ENCODE measurements at places on chromosomes 2 and 18. TPM values are rescaled to one million over a fixed set of nuclear protein-coding genes. Genes with fewer than 3 reads are reported as not detected.

Gene GPR39
- 0.28 TPM for total RNA-seq

Gene TMEM37
- total RNA-seq = 0.37 TPM

Gene EMILIN1
- total RNA-seq = 242 TPM

Gene UGT1A4
- total RNA-seq = not detected

Gene ATP8B1
- total RNA-seq = 8.2 TPM
